ENCODE measurements at places on chromosomes 13 and 19.

GRCh38 chr13:114048443-114048842 is 74.6 kb upstream of the C13orf46 start:
- no peak for DNase-seq

DNA sequence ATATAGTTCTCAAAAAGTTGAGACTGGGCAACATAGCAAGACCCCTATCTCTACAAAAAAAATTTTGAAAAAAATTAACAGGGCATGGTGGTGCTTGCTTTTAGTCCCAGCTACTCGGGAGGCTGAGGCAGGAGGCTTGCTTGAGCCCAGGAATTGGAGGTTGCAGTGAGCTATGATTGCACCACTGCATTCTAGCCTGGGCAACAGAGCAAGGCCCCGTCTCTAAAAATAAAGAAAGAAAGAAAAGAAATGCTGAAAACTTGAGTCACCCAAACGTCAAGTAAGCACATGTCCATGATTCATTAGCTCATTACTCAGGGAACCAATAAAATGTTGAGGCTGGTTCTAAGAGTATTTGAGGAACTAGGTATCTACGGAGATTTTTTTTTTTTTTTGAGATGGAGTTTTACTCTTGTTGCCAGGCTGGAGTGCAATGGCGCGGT is 33.9 kb upstream of the SEMA6B start:
- DNase-seq, result no peak

DNA sequence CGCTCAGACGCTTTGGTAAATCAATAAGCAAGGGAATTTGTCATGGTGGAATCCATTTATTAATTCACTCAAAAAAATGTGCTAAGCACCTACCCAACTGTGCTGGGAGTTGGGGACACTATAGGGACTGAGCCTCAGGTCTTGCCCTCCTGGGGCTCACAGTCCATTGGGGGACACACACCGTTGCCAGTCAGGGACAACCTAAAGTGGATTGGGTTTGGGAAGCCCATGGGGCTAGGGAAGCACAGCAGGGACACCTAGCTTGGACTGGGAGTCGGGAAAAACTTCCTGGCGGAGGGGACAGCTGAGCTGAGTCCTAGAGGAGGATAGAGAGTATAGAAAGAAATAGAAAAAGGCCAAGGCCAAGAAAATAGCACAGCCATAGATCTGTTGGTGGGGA is 8.5 kb downstream of the FOSB start:
- DNase-seq, result no peak

DNA sequence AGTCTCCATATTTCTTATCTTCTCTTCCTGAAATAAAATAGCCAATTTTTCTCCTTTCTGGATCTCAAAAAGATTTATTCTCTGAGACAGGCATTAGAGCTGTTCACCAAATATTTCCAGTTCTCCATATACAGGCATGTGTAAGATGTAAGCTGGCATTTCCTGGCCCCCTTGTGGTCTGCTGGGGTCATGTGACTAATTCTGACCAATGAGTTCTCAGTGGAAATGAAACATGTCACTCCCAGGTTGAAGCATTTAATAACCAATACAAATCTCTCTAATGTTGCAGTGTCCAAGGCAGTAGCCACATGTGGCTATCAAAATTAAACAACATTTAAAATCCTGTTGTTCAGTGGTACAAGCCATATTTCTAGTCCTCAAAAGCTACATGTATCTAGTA is 14.8 kb upstream of the CACNA1A start:
- no peak for DNase-seq

- no peak for DNase-seq
Observed at GRCh38 chr13:111514610-111515306, 194.3 kb downstream of the TEX29 start.

GRCh38 chr19:32287811-32288227 is 57.6 kb upstream of the ZNF507 start:
- DNase-seq, result peak; percentile 51

DNA sequence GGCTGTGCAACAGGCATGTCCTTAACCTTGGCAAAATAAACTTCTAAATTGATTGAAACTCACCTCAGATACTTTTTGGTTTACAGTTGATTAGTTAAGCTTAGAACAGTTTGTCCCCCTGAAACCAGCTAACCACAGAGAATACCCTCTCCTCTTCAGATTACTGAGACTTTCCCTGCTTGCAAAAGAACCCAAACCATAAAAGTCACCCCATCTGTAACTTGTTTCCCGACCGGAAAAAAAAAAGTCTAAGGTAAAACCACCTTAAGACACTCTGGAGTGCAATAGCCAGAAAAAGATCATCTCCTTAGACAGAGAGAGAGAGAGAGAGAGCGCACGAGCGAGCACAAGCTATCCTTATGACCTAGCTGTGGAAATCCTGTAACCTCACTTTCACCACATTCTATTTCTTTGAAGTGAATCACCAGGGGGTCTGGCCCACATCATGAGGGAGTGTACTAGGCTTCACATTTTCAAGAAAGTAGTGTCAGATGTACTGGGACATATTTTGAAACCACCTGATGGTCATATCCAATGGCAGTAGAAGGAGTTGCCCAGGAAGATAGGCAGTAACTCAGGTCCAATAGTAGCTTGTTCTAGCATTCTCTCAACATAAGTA is 11.1 kb upstream of the GTF2F2 start:
- DNase-seq, result no peak

DNA sequence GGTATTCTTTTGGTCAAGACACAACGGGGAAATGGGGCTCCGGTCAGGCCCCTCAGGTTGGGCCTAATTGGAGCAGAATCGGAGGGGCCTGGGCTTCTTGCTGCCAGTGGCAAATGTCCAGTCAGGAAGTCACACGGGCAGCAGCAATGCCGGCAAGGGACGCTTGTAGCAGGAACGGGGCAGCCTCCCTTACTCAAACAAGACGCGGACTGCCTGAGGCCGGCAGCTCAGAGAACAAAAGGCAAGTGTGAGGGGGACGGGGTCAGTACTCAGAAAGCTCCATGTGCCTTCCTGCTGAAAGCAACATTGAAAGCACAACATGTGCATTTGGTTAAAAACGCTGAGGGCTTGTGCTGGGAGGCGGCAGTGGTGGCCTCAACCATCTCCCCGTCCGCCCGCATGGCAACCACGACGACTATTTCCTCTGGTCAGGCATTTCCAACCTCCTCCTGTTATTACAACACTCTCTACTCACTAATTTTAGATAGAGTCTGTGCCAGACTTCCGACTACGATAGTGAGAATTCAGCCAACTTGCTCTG is 20.5 kb upstream of the RASA3 start:
- no peak for DNase-seq

DNA sequence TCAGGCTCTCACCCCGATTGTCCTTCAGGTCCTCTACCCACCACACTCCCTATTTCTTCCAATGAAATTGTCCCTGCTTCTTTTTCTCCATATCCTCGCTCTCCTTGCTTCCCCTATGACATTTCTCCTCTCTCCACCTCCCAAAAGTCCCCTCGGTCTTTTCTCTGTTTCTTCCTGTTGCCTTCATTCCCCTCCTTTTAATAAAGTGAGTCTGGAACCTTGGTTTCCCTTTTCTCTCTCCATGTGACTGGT is 676 bp upstream of the ZNF574 start:
- no peak for DNase-seq

DNA sequence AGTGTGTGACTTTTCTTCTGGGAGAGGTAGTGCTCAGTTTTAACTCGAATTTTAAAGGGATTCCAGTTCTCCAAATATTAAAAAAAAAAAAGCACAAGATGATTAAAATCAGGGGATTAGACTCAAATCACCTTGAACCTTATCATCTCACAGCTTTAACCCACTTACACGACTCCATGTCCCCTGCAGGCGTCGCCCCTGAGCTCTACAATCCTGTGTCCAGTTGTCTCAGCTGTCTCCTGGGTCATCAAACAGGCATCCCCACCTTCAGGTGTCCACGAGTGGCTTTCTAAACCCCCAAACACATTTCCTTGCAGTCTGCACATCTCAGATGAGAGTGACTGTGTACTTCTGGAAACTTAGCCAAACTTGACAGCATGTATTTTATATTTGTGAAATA is 14.1 kb downstream of the ZNF808 start:
- no peak for DNase-seq

Measured in cerebellar cortex (tissue), 1 donor.